ENCODE measurements at places on chromosomes 4 and X.

- DNase-seq, result peak; percentile 83
Measured at GRCh38 chrX:37349221-37350033, at the start of gene PRRG1. PRRG1 (plus strand) TSS chrX:37349364; CDS start chrX:37406250, 56,886 bp downstream.

DNA sequence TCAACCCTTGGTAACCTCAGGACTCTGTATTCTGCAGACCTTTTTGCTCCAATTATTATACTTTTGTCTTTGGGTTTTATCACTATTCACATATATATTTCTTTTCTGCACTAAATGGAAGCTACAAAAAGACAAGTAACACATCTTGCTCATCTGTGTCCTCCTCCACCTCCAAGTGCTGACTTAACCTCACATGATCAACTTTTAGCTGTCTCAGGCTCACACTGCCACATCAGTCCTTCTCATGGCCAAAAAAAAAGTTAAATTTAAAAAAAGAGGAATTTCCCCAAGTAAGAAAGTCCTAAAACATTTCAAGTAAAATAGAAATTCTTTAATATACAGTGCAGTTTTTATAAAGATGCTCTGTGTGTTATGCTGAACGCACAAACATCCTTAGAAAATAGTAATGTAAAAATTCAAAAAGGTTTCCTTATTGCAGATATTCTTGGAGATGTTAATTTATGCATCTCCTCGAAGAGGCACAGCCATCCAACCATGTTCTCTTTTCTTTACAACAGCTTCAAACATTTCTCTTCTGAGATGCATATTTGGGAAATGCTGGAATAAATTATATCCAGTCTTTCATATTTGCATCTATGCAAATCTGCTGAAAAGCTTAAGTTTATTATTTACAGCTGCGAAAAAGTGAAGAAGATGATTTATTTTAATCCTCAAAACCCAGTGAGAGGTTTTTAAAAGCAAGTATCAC is 37.6 kb downstream of the ARAP2 start:
- DNase-seq, result no peak

- no peak for DNase-seq
Measured at GRCh38 chrX:110311437-110312230, 6.3 kb downstream of the AMMECR1 start.

GRCh38 chr4:41430792-41431191 is 107.2 kb upstream of the LIMCH1 start:
- DNase-seq, result peak; percentile 51

DNA sequence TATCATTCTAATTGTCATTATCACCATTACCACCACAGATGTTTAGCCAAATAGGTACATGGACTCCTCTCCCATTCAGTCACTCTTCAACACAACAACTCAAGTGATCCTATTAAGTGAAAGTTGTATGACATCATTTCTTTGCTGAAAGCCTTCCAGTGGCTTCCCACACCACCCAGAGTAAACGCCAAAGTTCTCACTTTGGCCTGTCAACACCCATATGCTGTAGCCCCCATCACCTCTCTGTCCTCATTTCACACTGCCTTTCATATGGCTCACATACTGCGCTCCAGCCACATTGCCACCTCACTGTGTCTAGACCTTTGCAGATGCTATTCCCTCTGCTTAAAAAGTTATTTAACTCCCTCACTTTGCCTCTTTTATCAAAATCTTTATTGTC is 682.3 kb downstream of the ADGRL3 start:
- no peak for DNase-seq

GRCh38 chr4:10611673-10612072 is 72.9 kb downstream of the CLNK start:
- peak; percentile 95 for DNase-seq

DNA sequence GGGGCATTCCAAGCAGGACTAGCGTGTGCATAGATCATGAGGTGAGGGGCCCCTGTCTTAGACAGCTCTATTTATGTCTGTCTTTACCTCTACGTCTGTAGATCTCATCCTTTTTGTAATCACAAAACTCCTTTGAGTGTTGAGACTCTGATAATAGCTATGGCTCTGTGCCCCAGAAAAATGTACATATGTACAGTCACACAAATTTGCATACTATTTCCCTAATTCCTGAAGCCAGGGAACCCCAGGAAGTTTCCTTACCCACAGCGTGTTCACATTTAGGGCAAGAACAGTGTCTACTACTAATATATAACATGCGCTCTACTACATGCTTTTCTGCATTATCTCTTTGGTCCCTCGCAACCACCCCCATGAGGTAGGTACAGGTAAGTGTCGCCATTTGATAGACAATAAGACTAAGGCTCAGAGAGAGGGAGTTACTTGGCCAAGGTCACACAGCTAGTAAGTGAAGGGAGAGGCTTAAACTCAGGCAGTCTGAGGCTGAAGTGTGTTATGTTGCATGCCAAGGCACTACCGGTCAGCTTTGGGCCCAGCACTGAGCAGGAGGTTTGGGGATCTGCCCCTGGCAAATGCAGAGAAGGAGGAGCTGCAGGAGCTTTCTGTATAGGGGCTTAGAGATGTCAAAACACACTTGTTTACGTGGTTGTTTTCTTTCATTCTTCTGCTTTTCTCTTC is 21.0 kb upstream of the CITED1 start:
- no peak for DNase-seq

DNA sequence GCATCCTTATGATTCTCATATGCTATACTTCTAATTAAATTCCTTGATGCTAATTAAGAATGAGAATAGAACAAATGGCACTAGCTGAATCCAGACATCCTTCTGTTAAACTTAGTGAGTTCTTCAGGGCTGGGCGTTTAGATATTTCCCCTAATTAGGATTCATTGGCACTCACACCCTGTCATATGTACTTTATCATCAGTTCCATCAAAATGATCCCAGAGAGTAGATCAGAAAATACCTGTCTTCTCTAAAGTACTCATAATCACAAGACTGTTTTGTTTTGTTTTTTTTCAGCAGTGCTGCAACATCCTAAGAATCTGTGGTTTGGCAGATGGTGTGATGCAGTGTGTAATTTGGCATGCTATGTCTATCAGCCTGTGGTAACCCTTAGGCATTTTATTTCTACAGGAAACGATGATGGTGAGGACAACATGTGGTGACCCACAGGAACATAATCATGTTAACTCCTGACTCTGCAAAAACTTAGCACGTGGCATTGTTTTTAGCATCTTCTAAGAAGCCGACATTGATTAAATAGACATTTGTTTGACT is 2528.4 kb downstream of the ARAP2 start:
- DNase-seq, result peak; percentile 90

DNA sequence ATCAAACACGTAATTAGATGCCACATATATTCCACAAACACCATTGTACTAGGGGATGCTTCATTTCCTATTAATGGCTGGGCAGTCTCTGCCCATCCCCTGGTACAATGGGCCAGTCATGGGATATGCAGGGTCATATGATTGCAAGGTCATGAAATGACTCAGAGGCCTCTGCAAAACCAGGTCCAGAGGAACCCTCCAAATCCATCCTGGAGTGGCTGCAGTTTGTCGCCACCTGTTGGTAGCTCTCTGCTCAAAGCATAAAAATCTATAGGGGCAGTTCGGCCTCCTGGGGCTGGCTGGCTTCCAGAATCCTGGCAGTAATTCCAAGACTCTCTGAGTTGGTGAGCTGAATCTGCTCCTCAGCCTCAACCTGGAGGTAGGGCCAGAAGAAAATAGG is 22.9 kb upstream of the PUDP start:
- DNase-seq, result no peak

GRCh38 chr4:99677161-99677560 is 19.5 kb upstream of the C4orf54 start:
- DNase-seq, result no peak

DNA sequence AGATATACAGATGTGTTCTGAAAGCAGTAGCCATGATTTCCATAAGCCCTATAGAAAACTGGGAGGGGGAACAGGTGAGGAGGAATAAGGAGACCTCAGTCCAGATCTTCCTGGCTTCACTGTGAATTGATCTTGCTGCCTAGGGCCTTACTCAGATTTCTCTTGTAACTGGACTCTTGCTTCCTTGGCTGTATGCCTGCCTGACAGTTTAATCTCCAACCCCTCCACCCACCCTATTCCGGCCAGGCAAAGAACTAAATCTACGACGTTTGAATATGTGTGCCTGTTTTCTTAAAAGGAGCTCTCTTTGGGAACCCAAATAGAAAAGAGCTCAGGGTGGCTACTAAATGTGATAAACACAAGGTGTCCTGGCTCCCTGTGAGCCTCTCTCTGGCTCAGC is 173.0 kb downstream of the GPC3 start:
- no peak for DNase-seq

Data from fibroblast of skin of right quadriceps (primary cell).